Psoas muscle (tissue), 8 donors: ENCODE measurements at places on chromosomes 5 and 9. TPM values are rescaled to one million over a fixed set of nuclear protein-coding genes. Genes with fewer than 3 reads are reported as not detected.

Gene BNIP1
- total RNA-seq: 9.3 TPM

Gene FKTN
- total RNA-seq: 4.1 TPM

Gene TLR4
- total RNA-seq: 6.5 TPM

Gene MARVELD2
- total RNA-seq: not detected

DNA sequence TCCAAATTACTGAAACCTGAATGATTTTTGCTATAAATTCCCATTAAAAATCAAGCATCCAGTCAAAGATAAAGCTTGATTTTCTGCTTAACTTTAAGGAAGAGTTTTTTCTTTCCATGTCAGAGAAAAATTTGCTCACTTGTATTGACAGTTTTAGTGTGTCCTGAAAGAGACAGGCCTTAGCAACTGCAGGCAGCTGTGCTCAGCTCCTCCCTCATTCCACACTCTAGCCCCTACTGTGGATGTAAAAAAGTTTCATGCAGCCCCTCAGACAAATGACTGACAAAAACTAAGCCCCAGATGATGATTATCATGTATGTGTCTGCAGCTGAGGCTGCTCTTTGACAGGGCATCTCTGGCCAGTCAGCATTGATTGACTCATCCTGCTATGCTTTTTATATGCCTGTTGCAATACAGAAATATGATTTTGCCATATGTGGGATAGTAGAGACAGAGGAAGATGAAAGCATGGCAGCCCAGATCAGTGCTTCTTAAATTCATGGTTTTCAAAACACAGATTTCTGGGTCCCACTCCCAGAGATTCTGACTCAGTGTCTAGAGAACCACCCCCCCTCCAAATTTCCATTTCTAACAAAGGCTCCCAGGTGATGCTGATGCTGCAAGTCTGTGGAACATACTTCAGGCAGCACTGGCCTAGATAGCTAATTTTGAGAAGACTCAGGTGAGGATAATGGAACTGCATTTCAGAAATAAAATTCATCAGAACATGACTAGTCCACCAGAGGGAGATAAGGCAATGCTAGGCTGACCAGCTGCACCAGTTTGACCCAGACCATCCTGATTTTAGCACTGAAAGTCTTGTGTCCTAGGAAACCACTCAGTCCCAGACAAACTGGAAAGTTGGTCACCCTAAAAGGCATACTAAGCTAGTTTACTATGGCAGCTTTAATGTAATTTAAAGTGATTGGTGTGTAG lies 298.7 kb upstream of the KCNN2 start:
- no peak for DNase-seq
- no peak overlapping the region for H3K4me3 ChIP-seq
- no peaks in the 10 kb centered on the region for H3K27me3 ChIP-seq
- no peak overlapping the region for H3K27ac ChIP-seq

- H3K4me3 ChIP-seq: no peak overlapping the region
- H3K27ac ChIP-seq: no peak overlapping the region
- H3K4me1 ChIP-seq: no peaks in the 10 kb centered on the region
- H3K27me3 ChIP-seq: no peaks in the 10 kb centered on the region
These were observed 21.0 kb upstream of the WWC1 start for GRCh38 chr5:168270476-168270875.

- H3K4me1 ChIP-seq: no peaks in the 10 kb centered on the region
- DNase-seq: no peak
- H3K27ac ChIP-seq: no peak overlapping the region
- no peaks in the 10 kb centered on the region for H3K27me3 ChIP-seq
- H3K4me3 ChIP-seq: no peak overlapping the region
These were observed 88.9 kb downstream of the SLF1 start for GRCh38 chr5:94707359-94707758.

GRCh38 chr9:19969721-19970120 lies 180.9 kb upstream of the SLC24A2 start:
- no peaks in the 10 kb centered on the region for H3K27me3 ChIP-seq
- no peaks in the 10 kb centered on the region for H3K36me3 ChIP-seq
- no peak overlapping the region for H3K27ac ChIP-seq
- H3K4me1 ChIP-seq: no peaks in the 10 kb centered on the region
- no peak overlapping the region for H3K4me3 ChIP-seq
- DNase-seq: no peak

DNA sequence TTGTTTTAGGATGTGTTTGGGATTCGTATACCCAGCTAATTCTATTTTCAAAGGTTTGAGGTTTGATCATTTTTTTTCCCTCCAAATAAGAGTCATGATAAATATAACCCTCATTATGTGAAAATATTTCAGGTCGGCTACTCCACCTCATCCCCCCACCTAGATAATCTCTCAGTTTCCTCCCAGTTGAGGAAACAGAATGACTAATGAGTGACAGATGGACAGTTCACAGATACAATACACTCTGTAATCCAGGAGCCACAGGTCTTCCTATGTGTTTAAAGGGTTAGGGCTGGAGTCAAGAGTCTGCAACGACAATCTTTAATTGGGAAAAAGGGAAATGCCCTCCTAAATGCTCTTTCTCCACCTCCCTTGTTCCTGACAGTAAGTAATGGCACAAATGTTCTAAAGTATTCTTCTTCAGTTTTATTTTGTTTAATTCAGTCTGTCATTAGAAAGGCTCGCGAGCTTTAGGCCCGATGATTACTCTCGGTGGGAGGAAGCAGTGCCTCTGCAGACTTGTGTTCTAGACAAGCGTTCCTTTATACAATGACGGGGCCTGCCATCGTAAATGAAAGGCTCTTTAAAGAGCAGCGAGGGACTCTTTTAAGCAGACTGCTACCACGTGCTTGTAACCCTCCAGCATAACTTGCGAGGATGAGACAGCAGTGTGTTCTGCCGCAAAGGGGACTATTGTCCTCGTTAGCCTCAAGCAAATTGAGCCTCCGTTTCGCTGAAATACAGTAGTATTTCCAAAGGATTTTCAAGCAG lies 69.0 kb downstream of the MEF2C start:
- no peaks in the 10 kb centered on the region for H3K27me3 ChIP-seq
- no peak overlapping the region for H3K4me3 ChIP-seq
- H3K27ac ChIP-seq: peak overlapping the region; percentile 72
- peaks cover 69% of the 10 kb centered on the region for H3K4me1 ChIP-seq

DNA sequence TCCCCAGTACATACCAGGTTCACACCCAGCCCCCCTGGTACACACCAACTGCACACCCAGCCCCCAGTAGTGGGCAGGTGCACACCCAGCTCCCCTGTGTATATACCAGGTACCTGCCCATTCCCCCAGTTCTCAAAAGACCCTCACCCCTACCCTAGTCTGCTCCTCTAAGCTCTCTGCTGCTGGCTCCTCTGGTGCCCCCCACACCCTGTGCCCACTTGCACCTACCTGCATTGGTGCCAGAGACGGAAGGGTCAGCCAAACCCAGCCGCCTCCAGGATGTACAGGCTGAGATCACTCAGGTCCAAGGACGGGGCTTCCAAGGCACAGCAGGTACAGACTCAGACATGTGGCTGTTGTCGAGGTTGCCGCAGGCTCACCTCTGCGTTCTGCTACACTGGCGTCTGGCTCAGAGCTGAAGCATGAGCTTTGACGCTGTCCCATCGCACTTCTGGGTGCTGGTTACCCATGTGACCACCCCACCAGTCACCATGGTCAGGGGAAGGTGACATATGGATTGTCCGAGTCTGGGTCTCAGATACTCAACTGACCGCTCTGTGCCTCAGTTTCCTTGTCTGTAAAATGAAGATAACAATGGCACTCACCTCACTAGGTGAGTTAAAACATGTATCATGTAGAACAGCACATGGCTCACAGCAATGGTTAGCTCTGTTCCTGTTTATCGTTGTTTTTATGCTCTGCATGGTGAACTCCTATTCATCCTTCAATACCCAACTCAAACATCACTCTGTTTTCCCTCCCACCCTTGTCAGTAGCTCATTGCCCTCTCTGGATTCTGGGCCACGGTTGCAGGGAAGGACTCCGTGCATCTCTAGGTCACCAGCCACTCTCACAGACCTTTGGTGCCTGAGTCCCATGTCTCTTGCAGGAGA lies 45.3 kb upstream of the SUSD3 start:
- H3K27me3 ChIP-seq: no peaks in the 10 kb centered on the region
- no peak for DNase-seq
- H3K36me3 ChIP-seq: no peaks in the 10 kb centered on the region
- H3K27ac ChIP-seq: no peak overlapping the region
- no peaks in the 10 kb centered on the region for H3K4me1 ChIP-seq

GRCh38 chr5:65185468-65185867 lies 296.3 kb downstream of the ADAMTS6 start:
- no peaks in the 10 kb centered on the region for H3K4me1 ChIP-seq
- H3K36me3 ChIP-seq: no peaks in the 10 kb centered on the region
- H3K27ac ChIP-seq: no peak overlapping the region
- DNase-seq: no peak
- H3K27me3 ChIP-seq: no peaks in the 10 kb centered on the region
